ENCODE measurements at places on chromosomes 1 and 21. TPM values are rescaled to one million over a fixed set of nuclear protein-coding genes. Genes with fewer than 3 reads are reported as not detected.

- DNase-seq, result no peak
These were observed 6.9 kb downstream of the MAPKAPK2 start for GRCh38 chr1:206691604-206692003.

GRCh38 chr1:81329041-81329440, 471.7 kb upstream of the ADGRL2 start:
- DNase-seq, result no peak

GRCh38 chr1:112083487-112083886, 94.0 kb upstream of the KCND3 start:
- no peak for DNase-seq

GRCh38 chr1:183235503-183235902, 49.4 kb downstream of the LAMC2 start:
- DNase-seq, result no peak

DNA sequence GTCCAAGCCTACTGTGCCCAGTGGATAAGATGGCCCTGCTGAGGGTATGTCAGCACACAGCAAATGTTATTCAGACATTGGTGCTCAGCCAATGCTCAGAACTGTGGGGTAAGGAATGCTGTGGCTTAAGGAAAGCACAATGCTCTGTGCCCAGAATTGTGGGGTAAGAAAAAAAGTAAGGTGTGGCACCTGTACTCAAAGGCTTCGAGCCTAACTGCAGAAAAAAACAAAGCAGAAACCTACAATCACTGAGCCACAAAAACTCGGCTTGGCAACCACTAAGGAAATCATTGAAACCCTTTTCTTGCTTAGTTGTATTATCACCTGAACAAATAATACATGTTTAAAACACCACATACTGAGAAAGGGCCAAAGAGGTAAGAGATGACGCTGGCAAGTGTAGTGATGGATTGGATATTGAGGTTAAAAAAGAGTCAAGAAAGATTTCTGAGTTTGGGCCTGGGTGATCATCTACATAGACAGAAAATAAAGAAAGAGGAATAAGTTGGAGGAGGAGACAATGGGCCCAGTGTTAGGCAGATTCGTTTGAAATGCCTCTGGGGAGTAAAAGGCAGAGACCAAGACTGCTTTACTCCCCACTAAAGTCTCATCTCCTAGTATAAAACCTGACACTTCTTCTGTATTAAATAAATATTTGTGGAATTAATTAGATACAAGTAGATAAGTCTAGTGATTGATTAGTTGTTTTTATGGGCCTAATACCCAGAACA, 25.9 kb upstream of the ATP1A1 start:
- DNase-seq, result no peak

- no peak for DNase-seq
These were observed 2.6 kb downstream of the MTF2 start for GRCh38 chr1:93081716-93082115.

- peak; percentile 73 for DNase-seq
These were observed 47.0 kb downstream of the AHDC1 start for GRCh38 chr1:27556781-27557595.

DNA sequence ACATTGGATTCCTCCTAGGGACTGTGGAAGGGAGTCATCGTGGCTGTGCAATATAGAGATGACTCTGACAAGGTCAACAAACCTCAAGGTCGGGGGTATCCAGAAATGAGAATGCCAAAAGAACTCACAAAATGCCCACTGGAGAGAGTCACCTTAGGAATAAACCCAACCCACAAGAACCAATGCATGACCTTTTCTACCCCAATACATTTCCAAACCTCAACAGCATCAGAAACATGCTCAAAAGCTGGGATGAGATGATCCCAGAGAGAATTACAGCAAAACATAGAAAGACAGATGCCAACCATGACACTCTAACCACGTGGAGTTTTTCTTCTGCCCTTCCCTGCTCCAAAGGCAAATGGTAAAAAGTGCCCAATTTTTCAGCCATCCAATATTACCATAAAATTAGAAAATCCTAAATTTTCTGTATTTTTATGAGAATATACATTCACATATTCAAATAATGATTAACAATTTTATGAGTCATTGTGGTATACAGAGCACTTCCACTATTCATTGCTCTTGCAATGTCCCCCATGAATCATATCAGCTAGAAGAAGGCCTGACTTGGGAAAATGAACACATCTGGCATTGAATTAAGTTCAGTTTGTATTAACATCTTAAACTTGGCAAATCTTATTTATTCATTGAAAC, 88.2 kb upstream of the PALMD start:
- DNase-seq, result no peak

- peak; percentile 31 for DNase-seq
These were observed 13.5 kb downstream of the PLA2G2D start for GRCh38 chr1:20105856-20106255.

PPFIA4 gene
- total RNA-seq, result 19.6 TPM

DPH2 gene
- total RNA-seq, result 37.4 TPM

- no peak for DNase-seq
These were observed 22.4 kb downstream of the LRRC41 start for GRCh38 chr1:46281021-46281420.

GRCh38 chr1:191371626-191372025, 786.6 kb upstream of the RGS18 start:
- DNase-seq, result no peak

DNA sequence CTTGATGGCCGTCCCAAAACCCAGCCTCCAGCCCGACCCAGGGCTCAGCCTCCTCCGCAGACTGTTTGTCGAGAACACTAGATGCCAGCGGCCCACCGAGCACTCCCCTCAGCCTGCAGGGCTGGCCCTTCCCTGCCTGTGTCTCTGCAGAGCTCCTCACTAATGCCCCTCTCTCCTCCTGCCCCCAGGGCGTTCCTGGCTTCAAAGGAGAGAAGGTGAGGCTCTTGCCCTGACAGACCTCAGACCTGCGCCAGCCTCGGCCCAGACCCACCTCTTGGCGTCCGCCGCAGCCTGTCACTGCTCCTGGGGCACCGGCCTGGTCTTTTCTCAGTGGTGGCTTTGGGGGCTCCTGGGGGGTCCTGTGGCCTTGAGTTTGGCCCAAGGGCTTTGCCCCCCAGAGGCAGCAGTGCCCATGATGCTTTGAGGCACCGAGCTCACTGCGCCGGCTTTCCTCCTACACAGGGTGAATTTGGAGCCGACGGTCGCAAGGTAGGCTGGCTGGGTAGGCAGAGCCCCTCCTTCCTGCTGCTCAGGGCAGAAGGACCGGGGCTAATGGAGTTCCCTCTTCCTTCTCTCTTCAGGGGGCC, 18.4 kb downstream of the COL6A2 start:
- DNase-seq, result peak; percentile 45

- DNase-seq, result no peak
These were observed 18.7 kb downstream of the IL23R start for GRCh38 chr1:67184838-67185421.

- peak; percentile 69 for DNase-seq
These were observed 466 bp downstream of the PEX10 start for GRCh38 chr1:2411801-2412394.

DNA sequence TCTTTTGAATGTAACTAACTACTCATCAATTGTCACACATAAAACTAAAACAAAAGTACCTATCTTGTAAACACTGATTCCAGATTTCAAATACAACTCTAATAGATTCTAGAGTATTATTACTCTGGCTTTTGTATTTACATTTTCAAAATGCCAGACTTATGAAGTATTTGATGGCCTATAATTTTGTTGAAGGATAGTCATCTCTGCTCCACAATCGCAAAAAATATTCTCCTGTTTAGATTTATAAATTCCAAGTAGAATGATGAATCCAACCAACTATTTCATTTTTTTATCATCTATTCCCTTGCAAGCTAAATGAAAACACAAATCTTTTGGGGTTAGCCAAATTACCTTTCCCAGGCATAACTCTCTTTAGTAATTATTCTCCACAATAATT, 75.0 kb upstream of the GUCA2A start:
- DNase-seq, result no peak

- no peak for DNase-seq
These were observed 66.6 kb downstream of the MAP3K21 start for GRCh38 chr1:233393926-233394680.

ODF2L gene
- total RNA-seq, result 35.4 TPM

BTBD19 gene
- 1.7 TPM for total RNA-seq

GRCh38 chr1:25573961-25574360, 30.6 kb downstream of the LDLRAP1 start:
- DNase-seq, result no peak

DNA sequence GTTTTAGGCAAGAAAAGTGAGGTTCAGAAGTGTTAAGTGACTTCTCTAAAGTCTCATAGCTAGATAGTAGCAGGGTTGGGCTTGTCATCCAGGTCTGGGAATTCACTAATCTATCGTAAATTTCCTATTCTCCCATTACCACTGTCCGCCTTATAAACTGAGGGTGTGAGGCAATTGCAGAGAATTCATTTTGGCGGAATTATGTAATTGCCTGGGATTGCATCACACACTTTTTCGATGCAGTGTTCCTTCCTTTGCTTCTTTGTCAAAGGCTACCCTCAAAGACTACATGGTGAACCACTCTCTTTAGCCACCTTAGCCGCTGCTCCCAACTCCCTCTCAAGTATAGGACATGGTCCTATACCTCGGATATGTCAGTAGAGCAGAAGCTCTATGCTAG, 19.1 kb downstream of the SELP start:
- no peak for DNase-seq

- DNase-seq, result no peak
These were observed 1.4 kb upstream of the USP21 start for GRCh38 chr1:161157867-161158266.

All from natural killer cell treated with Interleukin-12 subunit alpha and Interleukin-12 subunit beta and Interleukin-15 and Interleukin-18, amount 100 ng/mL, for 72 hours (primary cell).